ENCODE measurements at places on chromosomes 2 and 18.

GRCh38 chr2:239603411-239604356, 202.9 kb upstream of the HDAC4 start:
- DNase-seq: no peak

GRCh38 chr2:147006736-147007141, 838.1 kb upstream of the ACVR2A start:
- DNase-seq: no peak

- DNase-seq: no peak
These were observed 12.5 kb downstream of the MSTN start for GRCh38 chr2:190050001-190050400.

- no peak for DNase-seq
These were observed 72.3 kb downstream of the CMPK2 start for GRCh38 chr2:6793371-6793770.

- no peak for DNase-seq
These were observed 28.0 kb upstream of the MGAT5 start for GRCh38 chr2:134225841-134226240.

DNA sequence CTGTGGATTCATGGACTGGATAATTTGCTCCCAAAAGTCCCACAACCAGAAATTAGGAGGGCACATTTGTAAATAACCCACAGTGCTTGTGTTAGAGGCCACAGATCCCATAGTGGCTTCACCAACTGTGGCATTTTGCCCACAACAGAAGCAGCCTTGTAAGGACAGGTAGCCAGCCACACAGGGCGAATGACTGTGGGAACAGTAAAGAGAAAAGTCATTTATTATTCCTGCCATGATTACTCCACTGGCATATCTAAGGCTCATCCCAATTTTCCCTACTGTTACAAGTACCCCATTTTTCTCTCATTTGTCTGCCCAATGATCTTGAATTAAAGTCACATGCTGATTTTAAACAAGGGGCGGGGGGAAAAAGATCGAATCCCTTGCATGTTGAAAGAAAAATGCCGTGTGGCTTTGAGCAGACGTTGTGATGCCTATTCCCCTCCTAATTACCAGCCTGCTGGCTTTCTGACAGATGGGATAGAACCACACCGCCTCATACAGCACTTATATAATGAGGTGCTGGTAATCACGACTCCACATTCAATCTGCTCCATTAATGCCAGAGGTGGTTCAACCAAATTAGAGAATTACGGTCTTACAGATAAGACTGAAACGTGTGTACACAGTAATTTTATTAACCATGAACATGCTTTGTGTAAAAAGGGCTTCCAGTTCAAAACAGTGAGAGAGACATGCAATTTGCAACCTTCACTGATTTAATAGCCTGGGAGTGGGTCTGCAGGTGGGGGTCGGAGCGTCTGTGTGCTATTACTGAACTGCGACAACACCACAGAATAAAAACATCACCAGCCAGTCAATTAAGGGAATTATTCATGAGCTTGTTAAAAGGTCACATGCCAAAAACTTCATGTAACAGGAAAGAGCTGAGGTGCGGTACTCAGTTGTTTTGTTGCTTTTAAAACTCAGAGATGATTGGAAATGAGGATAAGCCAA, 196.0 kb downstream of the TMEM163 start:
- DNase-seq: no peak

DNA sequence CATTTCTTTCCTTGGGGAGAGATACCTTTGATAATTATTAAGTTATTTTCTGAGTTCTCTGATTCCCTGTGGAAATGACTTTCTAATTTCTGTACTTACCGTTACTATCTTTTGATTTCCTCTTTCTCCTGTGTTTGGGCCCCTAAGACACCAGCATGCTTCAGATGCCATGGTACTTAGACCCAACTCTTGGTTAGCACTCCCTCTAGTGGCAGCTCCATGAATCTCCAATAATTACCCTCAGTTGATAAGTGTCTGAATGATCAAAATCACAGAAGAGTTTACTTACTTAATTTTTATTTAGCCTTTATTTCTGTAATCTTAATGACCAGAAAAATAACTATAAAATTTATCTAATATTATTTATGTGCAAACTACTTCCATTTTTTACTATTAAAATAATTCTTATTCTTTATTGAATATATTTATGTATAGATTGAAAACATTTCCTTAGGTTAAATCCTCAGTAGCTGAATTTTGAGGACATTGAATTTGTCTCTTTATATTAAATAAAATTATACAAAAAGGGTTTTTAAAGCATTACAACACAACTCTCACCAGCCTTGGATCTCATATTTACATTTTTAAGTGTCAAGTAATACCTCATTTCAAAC, 300.4 kb downstream of the KCNS3 start:
- no peak for DNase-seq

- DNase-seq: no peak
These were observed 1815.6 kb upstream of the LRRTM1 start for GRCh38 chr2:82120115-82120514.

- DNase-seq: no peak
These were observed 17.7 kb upstream of the ACOXL start for GRCh38 chr2:110714452-110715224.

DNA sequence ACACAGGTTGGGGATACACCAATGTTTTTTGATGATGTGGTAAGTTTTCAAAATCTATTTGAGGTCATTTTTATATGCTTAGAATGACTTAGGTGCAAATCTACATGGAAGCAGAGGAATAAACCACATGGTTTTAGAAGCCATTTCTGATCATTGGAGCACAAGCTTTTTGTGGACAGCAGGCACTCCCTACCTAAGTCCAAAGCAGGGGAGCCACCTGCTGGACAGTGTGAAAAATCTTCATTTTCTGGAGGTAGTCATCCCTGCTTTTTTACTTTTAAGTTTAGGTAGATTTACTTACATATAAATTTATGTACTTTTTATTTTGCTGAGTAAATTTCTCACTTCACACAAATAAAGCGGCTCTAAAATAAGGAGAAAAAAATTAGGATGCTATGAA, 323.2 kb downstream of the PLCL1 start:
- peak; percentile 6 for DNase-seq

- DNase-seq: no peak
These were observed 294.5 kb downstream of the PLCL1 start for GRCh38 chr2:198098918-198099317.

DNA sequence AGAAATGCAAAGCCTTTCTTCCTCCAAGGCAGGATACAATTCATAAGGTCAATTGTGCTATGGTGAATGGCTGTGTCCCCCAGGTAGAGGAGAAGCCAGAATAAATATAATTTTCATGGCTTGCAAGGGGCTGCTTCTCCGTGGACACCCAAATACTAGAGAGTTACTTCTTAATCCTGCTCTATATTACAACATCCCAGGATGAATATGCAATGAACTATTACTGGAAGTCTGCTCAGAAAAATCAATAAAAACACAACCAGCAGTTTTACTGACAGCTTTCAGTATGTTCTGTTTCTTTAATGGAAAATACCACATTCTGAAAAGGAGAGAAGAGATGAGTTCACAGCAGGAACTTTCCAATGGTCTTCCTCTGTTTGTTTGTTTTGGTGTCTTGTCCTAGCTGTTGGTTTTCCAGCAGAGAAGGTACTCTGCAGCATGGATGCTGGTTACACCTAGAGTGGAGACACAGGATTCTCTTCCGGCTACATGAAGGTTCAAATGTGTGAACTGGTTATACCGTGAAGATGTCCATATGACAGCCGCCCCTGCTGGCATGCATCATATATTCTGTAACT, 213.0 kb downstream of the PID1 start:
- DNase-seq: no peak

DNA sequence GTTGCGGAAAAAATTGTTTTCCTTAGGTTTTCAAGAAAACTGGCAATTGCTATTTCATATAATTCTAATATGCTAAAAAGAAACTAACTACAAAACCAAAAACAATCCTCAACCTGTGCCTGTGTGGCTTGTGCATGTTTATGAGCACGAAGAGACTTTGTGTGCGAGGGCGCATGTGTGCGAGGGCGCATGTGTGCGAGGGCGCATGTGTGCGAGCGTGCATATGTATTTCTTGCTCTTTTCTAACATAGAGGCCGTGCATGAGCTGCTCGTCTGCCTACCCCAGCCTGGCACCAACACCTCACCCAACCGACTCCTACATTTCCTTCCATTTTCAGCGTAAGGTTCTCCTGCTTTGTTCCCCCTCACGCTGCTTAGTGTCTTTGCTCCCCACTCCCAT, 211.6 kb downstream of the DOK6 start:
- DNase-seq: no peak

DNA sequence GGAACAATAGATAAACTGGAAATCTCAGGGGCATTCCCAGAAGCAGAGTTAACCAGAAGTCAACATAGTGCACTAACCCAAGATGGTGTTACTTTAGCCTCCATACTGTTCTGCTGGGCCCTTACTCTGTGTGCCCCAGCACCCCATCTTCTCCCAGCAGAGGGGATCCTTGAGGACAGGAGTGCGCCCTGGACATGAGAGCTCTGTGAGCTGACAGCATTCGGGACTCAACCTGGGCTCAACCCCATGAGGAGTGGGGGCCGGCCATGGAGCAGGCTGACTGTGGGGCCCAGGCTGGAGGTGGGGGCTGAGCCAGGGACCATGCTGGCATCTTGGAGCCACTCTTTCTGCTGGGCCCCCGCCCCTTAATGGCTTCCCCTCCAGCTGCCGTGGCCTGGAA, 156.3 kb upstream of the HS6ST1 start:
- DNase-seq: no peak
